ENCODE measurements at places on chromosomes 6 and 20. TPM values are rescaled to one million over a fixed set of nuclear protein-coding genes. Genes with fewer than 3 reads are reported as not detected.

CLPSL2 gene
- total RNA-seq = not detected

OXT gene
- total RNA-seq = 0.68 TPM

WFDC5 gene
- total RNA-seq = not detected

- no peak overlapping the region for H3K4me3 ChIP-seq
- DNase-seq = no peak
- no peaks in the 10 kb centered on the region for H3K27me3 ChIP-seq
- H3K4me1 ChIP-seq = peaks cover 7% of the 10 kb centered on the region
- no peak overlapping the region for H3K27ac ChIP-seq
These were observed 30.1 kb downstream of the HDDC2 start for GRCh38 chr6:125271486-125272159.

- peak overlapping the region; percentile 60 for H3K4me3 ChIP-seq
- H3K27ac ChIP-seq = peak overlapping the region; percentile 71
- peaks cover 31% of the 10 kb centered on the region for H3K4me1 ChIP-seq
- DNase-seq = no peak
- H3K27me3 ChIP-seq = no peaks in the 10 kb centered on the region
- peaks cover 8% of the 10 kb centered on the region for H3K36me3 ChIP-seq
These were observed 212.6 kb downstream of the BCAS1 start for GRCh38 chr20:53857723-53858236.

- no peak overlapping the region for H3K27ac ChIP-seq
- no peaks in the 10 kb centered on the region for H3K4me1 ChIP-seq
- H3K4me3 ChIP-seq = no peak overlapping the region
- no peaks in the 10 kb centered on the region for H3K27me3 ChIP-seq
- H3K36me3 ChIP-seq = no peaks in the 10 kb centered on the region
- DNase-seq = no peak
These were observed 210.5 kb upstream of the SPTLC3 start for GRCh38 chr20:12798286-12798685.

DNA sequence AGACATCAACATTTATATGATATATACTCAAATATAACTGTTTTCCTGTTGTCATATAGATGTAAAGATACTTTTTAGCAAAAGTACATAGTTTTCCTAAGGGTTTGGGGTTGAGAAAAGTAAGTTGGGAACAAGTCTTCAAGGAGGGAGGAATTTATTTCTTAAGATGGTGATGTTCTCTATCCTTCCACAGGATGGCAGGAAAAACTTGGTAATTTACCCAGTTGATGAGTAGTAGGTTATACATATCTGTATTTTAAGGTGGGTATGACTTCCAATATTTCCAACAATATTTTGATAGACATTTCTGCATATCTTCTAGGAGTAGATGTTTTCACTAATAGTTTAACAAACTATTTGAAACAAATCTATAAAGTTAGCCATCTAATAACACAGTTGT lies 254.4 kb downstream of the RIMS1 start:
- DNase-seq = no peak
- H3K4me1 ChIP-seq = no peaks in the 10 kb centered on the region
- no peaks in the 10 kb centered on the region for H3K36me3 ChIP-seq

GRCh38 chr6:135114355-135115145 lies 59.9 kb upstream of the HBS1L start:
- peak overlapping the region; percentile 81 for H3K27ac ChIP-seq
- H3K4me1 ChIP-seq = peaks cover 47% of the 10 kb centered on the region
- H3K4me3 ChIP-seq = peak overlapping the region; percentile 62
- no peaks in the 10 kb centered on the region for H3K27me3 ChIP-seq

Measured in activated naive CD8-positive, alpha-beta T cell treated with anti-CD3 and anti-CD28 coated beads, Interleukin-2, amount 10 ng/mL, durations not matched to agents 7 days and 5 days (primary cell).